ENCODE measurements at places on chromosomes 16 and 17.
A peak's percentile ranks its signal among the peaks of the same experiment; 100 is the strongest.

DNA sequence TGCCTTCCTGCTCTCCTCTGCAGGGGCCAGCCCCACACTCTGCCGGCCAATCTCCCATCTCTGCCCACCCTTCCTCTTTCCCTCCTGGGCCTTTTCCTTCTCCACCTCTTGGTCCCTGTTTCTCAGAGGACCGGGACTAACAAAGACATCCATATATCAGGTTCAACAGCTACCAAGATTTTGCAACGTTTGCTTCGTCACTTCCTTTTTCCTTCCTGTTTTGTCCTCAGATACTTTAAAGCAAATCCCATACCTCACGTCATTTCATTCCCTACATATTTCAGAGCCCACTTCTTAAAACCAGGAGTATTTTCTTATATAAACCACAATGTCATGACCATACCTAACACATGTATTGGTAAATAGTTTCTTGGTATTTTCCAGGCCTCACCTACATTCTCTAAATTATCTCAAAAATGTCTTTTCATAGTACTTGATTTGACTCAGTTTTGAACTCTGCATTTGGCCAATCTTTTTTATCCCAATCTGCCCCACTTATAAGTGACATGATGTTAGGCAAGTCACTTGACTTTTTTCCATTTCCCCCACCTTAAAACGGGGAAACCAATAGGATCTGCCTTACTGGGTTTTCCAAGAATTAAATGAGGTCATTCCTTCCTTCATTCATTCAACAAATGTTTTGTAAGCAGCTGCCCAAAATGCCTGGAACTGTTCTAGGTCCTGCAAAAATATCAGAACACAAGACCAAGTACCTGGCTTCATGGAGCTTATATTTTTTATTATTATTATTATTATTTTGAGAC is 7.2 kb upstream of the USP10 start:
- DNase-seq: no peak

DNA sequence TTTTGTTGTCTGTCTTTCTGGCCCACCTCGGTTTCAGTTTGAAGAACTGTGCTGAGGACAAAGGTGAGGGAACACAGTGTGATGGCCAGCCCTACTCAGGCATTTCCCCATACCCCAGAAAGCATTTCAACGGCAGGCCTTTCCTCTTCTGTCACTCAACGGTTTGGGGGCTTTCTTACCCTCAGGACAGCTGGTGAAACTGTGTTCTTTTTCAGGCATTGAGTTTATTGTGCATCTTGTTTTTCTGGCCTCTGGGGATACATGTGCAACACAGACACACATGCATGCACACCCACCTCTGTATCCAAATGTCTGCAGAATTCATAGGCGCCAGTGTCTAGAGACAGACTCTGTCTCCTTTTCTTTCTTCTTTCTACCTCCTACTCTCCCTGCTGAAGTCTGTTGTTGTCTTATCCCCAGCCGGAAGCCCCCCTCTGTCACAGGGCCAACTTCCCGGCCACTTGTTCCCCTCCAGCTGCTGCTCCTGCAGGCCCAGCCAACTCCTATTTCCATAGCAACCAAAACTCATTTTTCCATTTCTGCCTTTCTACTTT is 17.0 kb downstream of the CHD9 start:
- DNase-seq: no peak

DNA sequence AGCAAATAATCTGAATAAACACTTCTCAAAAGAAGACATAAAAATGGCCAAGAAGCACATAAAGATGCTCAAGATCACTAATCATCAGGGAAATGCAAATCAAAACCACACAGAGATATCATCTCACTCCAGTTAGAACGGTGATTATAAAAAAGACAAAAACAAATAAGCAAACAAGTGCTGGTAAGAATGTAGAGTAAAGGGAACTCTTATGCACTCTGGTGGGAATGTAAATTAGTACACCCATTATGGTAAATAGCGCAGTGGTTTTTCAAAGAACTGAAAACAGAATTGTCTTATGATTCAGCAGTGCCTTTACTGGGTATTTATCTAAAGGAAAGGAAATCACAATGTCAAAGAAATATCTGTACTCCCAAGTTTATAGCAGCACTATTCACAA is 343.2 kb downstream of the HAPSTR1 start:
- no peak for DNase-seq

- no peak for DNase-seq
Observed at GRCh38 chr17:164303-165235, 16.9 kb downstream of the DOC2B start.

GRCh38 chr17:56908001-56908542 is 5.8 kb downstream of the TRIM25 start:
- DNase-seq: peak; percentile 10

DNA sequence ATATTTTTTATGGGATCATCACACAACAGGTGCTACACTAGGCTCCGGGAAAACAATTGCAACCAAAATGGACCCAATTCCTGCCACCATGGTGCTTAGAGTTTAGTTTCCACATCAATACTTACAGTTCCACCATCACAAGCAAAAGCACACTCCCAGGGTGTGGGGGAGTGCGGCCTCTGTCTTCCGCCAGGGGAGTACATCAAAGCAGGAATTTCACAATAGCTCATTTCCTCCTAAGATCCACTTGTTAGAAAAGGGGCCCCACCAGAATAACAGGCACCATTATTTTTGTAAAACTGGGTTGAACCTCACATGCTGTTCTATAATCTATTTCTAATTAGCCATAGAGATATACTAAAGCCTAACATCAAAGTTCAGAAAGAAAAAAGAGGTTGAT is 44.3 kb upstream of the PSMD7 start:
- DNase-seq: no peak

DNA sequence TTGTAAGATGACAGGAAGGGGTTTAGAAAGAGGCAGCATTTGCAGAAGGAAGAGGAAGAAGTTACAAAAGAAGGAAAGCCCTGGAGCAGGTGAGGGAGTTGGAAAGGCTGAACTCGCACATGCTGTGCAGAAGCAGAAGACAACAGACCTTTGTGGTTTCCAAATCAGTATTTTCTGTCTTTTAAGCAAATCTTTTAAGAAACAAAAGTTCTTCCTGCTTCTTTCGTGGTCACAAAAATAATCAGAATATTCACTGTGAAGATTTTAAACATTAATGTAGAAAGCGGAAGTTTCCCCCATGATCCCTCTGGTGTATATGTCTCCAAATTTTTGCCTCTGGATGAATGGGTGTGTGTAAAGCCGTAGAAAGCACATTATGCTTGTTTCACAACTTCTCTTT is 25.8 kb downstream of the ZNRF1 start:
- DNase-seq: no peak

DNA sequence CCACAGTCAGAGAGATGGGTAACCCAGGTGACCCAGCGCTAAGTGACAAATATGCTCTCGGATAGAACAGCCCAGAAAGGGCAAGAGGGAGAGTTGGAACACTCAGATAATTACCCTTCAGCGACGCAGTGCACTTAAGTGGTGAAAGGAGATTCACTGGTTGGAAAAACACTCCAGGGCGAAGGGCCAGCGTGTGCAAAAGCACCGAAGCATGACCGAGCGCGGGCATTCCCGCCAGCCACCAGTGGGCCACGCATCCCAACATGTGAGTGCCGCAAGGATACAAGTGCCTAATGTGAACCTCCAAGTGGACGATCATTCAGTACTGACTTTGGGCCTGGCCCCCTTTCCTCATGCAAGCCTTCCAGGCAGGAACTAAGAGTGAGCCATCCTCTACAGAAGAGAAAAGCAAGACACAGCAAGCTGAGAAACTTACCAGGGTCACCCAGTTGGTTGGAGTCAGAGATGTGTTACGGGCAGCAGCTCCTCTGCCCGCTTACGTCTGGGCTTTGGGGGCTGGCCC is 258.4 kb downstream of the C16orf95 start:
- no peak for DNase-seq

DNA sequence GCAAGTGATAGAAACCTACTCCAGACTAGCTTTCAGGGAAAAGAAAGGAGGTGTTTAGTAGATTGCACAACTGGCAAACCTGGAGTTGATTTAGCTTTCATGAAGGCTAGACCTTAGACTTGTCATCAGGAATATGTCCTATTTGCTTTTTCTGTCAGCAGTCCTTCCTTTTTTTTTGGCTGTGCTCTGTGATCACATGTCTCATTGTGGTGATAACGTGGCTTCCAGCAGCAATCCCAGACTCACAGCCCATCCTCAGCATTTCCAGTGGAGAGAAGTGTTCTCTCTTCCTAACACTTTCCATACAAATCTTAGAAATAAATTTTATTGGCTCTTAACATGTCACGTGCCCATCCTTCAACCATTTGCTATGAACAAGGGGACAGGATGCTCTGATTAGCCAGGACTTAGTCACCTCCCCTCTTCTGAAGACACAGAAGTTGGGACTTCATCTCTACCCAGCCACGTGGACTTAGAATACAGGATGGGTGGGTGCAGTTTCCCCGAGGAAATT is 74.7 kb downstream of the CDH13 start:
- no peak for DNase-seq

- no peak for DNase-seq
Observed at GRCh38 chr17:17541640-17542001, 45.4 kb upstream of the RASD1 start.

DNA sequence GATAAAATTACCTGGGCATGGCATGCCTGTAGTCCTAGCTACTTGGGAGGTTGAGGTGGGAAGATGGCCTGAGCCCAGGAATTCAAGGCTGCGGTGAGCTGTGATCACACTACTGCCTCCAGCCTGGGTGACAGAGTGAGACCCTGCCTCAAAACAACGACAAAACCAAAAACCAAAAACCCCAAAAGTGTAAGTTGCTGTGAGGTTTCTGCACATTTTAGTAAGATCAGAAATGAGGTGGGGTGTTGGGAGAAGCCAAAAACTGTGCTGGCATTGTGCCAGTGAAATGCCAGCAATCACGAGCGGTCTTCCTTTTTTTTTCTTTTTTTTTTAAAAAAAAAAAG is 114.6 kb downstream of the PITPNC1 start:
- no peak for DNase-seq

- no peak for DNase-seq
Observed at GRCh38 chr17:27856676-27857432, 36.3 kb downstream of the LYRM9 start.

GRCh38 chr17:58968426-58969061 is 138.1 kb downstream of the TRIM37 start:
- DNase-seq: no peak

- DNase-seq: no peak
Observed at GRCh38 chr16:65071433-65072311, 50.2 kb downstream of the CDH11 start.

GRCh38 chr16:24364596-24364995 is 108.5 kb downstream of the CACNG3 start:
- no peak for DNase-seq

DNA sequence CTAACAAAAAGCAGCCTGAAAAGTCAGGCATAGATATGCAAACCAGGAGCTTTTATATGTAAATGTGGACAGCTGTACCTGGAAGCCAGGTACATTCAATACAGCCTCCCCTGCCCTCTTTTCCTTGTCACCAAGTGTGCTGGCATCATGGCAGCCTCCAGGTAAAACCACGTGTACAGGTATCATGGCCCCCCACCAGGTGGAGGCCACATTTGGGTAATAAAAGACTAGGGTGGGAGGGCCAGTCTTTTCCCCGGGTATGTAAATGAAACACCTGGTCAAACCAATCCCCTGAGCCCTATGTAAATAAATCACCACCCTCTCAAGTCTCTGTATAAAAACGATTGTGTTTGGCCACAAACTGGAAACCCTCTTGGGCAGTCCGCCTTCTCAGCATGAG is 226.4 kb upstream of the GOT2 start:
- no peak for DNase-seq

DNA sequence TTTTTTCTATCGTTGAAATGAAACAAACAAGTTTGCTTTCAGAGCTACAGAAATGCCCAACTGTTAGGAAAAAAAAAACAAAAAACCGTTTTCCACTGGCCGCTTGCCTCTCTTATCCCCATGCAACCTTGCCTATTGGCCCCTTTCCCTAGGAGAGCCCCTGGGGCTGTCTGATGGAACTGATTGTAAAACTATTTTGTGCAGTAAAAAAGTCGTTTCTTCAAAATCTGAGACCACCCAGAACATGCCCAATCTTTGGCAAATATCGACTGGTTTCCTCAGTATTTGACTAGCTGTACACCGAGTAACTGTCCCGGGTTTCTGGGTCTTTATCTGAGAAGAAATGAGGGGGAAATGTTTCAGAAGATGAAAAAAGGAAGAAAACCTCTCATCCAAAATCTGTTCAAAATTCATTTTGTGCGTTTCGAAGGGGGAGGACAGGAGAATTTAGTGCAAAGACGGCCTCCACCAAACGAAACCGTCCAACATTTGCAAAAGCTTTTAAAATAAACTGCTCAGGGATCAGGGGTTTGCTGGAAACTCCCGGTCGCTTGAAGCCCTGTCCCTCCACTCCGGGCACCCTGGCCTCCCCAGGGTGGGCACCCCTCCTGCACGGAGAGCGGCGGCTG is 1.1 kb upstream of the GNAO1 start:
- DNase-seq: no peak

DNA sequence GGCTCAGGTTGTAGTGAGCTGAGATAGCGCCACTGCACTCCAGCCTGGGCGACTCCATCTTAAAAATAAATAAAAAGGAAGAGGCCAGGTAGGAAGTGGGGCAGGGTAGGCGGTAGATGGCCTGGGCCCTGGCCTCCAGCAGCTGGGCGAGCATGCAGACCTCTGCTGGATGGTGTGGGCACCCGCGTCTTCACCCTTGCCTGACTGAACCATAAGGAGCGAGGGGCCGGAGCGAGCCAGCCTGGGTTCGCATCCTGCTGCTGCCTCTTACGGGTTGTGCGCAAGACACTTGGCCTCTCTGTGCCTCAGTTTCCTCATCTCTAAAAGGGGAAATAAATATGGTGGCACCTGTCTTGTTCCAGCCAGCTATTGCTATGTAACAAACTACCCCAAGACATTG is 146.1 kb upstream of the GSE1 start:
- DNase-seq: no peak

- DNase-seq: no peak
Observed at GRCh38 chr17:30323262-30323894, 10.5 kb downstream of the TMIGD1 start.

GRCh38 chr16:56506941-56507340 is 12.9 kb downstream of the BBS2 start:
- no peak for DNase-seq

- DNase-seq: no peak
Observed at GRCh38 chr17:43861960-43862359, 15.0 kb downstream of the CD300LG start.

- DNase-seq: no peak
Observed at GRCh38 chr16:78844682-78845081, 745.2 kb downstream of the WWOX start.

DNA sequence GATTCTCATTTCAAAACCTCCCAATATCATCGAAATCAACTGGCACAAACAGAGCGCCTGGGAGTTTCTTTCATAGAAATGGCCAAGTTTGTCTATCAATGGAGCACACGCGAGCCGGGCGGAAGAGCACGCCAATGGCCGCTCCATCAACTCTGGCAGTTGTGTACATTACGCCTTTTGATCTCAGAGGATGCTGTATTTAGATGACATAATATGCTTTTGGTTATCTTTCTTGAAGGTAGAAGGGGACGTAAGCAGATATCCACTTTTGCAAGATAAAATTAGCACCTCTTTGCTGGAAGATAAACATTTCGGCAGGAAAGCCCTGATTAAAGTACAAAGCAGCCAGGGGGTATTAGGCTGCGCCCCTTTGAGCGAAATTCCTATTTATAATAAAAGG is 287.4 kb downstream of the IRF8 start:
- no peak for DNase-seq

All from stimulated activated CD8-positive, alpha-beta memory T cell treated with anti-CD3 and anti-CD28 coated beads, Interleukin-12 subunit alpha, Interleukin-12 subunit beta, amount 100 ng/mL, for 4 hours (primary cell).